ENCODE measurements at places on chromosomes 2 and 18.

DNA sequence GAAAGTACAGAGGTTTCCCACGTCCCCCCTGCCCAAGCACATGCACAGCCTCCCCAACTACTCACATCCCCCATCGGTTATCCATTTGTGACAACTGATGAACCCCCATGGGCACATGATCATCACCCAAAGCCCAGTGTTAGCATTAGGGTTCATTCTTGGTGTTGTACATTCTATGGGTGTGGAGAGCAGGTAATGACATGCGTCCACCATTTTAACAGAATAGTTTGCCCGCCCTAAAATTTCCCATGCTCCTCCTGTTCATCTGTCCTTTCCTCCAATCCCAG lies 74.3 kb downstream of the LONRF2 start:
- DNase-seq, result no peak

- DNase-seq, result no peak
Observed at GRCh38 chr2:54716375-54716774, 7.1 kb upstream of the EML6 start.

- DNase-seq, result no peak
Observed at GRCh38 chr2:10834068-10834655, 21.6 kb upstream of the PDIA6 start.

GRCh38 chr18:32552421-32553030 lies 81.8 kb upstream of the GAREM1 start:
- DNase-seq, result peak; percentile 34

DNA sequence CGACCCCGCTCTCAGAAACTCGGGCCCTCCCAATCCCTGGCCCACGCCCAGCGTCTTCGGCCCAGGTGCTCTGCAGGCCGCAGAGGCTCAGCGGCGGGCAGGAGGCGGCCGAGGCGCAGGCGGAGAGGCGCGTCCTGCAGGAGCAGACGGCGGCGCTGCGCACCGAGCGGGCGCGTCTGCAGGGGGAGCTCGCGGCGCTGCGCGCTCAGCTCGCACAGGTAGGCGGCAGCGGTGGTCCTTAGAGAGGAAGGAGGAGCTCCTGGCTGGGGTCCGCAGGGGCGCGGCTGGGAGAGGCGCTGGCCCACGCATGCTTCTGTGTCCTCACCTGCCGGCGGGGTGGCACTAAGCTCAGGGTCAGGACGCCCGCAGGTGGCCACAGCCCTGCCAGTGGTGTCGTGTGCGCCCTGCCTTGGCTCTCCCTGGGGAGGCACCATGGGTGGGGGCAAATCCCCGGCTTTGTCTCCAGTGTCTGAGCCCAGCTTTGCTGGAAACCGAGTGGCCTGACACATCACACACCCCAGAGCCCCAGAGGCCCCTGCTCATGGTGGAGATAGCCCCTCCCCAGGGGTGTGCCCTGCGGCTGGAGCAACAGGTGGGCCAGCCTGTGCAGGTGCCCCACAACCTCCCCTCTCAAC lies 14.9 kb upstream of the SNED1 start:
- no peak for DNase-seq

GRCh38 chr2:152861349-152861942 lies 143.0 kb downstream of the ARL6IP6 start:
- DNase-seq, result no peak

- no peak for DNase-seq
Observed at GRCh38 chr18:14936313-14936712, 188.3 kb downstream of the ANKRD30B start.

GRCh38 chr18:57951117-57951796 lies 92.8 kb upstream of the NEDD4L start:
- DNase-seq, result no peak

GRCh38 chr2:224682134-224682533 lies 34.0 kb downstream of the CCDC195 start:
- DNase-seq, result no peak

GRCh38 chr2:117199511-117199910 lies 615.0 kb upstream of the DDX18 start:
- no peak for DNase-seq

- DNase-seq, result no peak
Observed at GRCh38 chr18:11047817-11048216, 101.6 kb downstream of the PIEZO2 start.

DNA sequence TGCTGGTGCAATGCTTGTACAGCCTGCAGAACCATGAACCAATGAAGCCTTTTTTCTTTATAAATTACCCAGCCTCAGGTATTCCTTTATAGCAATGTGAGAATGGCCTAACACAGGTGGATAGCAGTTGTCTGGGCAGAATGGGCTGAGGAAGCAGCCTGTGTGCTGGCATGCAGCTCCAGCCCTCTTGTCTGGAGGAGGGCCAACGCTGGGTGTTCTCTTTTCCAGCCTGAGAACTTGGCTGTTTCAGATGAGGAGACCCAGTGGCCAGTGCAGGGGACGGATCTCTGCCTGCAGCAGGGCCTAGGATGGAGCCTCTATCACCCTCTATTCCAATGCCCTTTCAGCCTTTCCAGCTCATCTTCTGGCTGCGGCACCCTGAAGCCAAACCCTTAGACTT lies 58.8 kb downstream of the CTIF start:
- no peak for DNase-seq

GRCh38 chr2:167943897-167944296 lies 303.5 kb downstream of the STK39 start:
- DNase-seq, result no peak

DNA sequence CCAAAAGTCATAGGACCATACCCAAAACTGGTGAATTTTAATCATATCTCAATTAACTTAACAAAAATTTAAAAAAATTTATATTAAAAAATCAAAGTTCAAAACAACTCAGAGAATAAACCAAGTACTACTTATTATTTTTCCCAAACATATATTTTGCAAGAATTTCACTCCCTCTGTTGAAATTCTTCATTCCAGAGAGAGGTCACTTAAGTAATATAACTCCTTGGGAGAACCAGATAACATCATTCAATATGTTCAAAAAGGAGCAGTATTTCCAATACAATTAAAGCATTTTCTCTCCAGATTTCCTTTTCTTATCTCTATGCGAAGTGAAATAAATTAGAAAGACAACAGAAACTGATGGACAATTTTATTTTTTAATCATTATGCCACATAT lies 165.9 kb upstream of the RND3 start:
- no peak for DNase-seq

GRCh38 chr18:23938043-23938756 lies 76.4 kb upstream of the TTC39C start:
- no peak for DNase-seq

DNA sequence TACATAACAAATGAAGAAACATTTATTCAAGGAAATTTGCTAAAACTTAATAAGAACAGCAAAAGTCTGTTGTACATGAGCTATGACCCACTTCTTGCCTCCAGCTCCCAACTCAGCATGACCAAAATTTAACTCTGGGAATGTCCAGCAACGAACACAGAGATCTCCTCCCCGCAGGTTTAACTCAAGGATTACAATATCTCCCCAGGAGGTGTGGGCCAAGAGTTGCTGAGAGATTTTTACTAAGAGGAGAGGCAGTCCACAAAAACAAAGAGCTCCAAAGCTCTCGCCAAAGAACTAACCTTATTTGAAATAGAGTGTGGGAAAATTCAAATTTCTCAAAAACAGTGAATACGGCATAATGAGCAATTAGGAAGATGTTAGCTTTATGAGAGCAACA lies 318.5 kb downstream of the GRB14 start:
- no peak for DNase-seq

DNA sequence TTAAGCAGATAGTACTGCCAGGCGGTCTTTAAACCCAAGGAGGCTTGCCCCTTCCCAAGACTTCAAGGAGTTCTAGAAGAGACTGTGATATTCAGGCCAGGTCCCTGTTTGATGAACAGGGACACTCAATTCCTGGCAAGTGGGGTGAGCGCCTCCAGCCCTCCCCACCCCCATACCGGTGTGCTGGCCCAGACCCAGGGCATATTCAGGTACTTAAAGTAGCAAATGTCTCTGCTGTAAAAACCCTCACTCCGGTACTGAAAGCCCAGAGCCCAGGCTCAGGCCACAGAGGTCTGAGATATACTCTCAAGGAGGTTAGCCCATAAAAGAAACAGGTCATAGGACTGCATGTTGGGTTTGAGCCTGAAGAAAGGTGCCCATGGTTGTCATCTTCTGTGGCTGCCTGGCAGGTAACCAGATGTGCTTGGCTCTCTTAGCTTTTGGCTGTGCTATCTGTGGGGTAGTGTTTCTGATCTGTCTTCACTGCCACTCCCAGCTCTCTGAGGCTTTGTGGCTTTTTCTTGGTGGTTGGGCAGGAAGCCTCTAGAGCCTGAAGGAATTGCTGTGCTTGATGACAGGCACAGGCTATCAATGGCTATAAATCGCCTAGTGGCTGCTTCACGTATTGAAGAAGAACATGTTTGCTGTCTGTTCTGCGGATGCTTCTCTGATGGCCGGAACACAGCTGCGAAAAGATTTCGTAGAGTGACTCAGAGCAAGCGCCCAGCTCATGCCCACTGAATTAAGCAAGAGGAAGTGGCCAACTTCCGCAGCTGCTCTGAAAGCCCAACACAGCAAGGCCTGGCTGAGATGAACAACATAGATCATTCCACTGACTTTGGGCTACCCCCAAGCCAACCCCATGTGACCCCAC lies 63.3 kb upstream of the ALPP start:
- DNase-seq, result peak; percentile 61

DNA sequence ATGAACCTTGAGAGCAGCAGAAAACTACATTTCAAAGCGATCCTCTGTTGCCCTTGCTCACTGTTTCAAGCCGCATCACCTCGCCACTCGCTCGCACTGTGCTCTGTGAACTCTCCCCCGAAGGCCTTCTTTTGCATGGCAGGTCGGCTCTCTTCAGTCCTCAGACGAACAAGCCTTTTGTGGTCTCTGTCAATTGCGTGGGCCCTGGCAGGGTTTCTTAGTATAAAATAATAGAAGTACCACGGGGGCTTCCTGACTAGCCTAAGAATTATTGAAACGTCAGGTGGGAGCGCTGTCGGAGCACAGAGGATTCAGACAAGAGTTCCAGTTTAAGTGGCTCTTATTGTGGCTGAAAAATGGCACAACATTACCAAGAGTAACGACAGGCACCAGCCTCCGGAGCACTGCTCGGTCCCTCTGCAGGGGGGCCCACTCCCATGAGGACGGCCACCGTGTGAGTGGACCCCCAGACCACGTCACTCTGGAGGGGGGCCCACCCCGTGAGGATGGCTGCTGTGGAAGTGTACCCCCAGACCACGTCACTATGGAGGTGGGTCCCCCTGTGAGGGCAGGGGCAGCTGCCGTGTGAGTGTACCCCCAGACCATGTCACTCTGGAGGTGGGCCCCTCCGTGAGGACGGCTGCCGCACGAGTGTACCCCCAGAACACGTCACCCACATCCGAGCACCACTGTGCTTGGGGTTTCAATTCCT lies 237.7 kb downstream of the HDAC4 start:
- no peak for DNase-seq

- no peak for DNase-seq
Observed at GRCh38 chr2:219578811-219579613, 6.9 kb downstream of the INHA start.

- DNase-seq, result no peak
Observed at GRCh38 chr2:1488181-1488671, 75.0 kb downstream of the TPO start.

- no peak for DNase-seq
Observed at GRCh38 chr2:42829671-42830440, 37.5 kb upstream of the HAAO start.

- no peak for DNase-seq
Observed at GRCh38 chr2:226136739-226137138, 662.9 kb downstream of the IRS1 start.

DNA sequence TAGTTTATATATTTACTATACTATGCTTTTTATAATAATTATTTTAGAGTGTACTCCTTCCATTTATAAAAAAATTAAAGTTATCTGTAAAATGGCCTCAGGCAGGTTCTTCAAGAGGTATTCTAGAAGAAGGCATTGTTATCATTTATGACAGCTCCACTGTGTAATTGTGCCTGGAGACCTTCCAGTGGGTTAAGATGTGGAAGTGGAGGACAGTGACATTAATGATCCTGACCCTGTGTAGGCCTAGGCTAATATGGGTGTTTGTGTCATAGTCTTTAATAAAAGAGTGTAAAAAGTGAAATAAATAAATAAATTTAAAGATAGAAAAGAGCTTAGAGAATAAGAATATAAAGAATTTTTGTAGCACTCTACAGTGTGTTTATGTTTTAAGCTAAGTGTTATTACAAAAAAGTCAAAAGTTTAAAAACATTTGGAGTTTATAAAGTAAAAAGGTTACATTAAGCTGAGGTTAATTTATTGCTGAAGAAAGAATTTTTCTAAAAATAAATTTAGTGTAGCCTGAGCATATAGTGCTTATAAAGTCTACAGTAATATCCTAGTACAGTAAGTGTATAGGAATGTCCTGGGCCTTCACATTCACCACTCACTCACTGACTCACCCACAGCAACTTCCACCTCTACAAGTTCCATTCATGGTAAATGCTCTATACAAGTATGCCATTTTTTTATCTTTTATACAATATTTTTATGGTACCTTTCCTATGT lies 190.0 kb upstream of the SESTD1 start:
- no peak for DNase-seq

- no peak for DNase-seq
Observed at GRCh38 chr2:156320486-156321098, 11.9 kb downstream of the NR4A2 start.

GRCh38 chr18:74063557-74063956 lies 84.1 kb downstream of the FBXO15 start:
- no peak for DNase-seq

- no peak for DNase-seq
Observed at GRCh38 chr2:2762913-2763312, 431.8 kb upstream of the MYT1L start.

- no peak for DNase-seq
Observed at GRCh38 chr2:12429779-12430406, 286.8 kb upstream of the TRIB2 start.

DNA sequence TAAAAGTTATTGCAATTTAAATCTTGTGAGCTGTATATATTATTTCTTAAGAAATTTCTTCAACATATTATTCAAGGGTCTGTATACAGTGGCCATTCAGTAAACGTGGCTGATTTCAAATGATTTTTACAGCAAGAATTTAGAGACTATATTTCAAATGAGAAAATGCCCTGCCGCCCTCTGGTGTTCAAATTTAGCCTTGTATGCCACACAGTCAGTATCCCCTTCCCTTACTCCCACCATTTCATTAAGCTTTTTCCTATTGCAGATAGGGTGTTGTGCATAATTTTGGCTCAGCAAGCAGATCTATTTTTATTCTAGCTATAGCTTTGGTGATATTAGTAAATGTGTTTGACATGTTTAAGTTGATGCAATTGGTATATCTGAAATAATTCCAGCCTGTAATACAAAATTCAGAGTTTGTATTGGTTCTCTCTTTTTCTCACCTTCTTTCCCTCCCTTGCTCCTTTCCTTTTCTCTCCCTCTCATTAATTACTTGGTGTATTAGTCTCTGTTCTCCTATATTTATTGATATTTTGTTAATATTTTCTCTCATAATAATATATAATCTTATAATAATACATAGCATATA lies 22.8 kb upstream of the SCN7A start:
- no peak for DNase-seq

All from T follicular helper cell (primary cell).